ENCODE measurements at places on chromosomes 7 and 10.

DNA sequence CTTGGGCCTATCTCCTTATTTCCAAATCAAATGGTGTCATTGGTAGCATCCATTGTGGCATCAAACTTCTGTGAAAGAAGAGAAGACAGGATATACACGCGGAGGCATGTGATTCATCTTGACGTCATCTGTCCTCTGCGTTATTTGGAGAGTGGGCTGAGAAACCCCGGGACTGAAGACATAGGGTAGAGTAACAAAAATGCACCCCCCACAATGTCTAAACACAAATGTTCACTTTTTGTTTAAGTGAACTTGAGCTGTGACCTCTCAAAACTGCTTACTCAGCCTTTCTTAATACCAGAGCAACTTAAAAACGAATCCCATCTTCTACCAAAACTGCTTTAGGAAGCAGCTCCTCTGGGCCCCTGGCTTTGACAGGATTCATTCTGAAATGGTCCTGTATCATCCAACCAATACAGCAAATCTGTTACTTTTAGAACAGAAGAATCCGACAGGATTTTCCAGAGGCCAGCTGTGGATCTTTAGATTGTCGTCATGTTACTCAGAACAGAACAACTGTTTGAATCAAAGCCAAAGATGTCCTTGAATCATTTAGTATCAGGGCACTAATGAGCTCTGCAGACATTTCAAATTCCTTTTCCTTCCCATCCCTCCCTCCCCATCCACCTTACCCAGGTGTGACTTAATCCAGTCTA lies 438.1 kb downstream of the SUGCT start:
- DNase-seq = no peak

DNA sequence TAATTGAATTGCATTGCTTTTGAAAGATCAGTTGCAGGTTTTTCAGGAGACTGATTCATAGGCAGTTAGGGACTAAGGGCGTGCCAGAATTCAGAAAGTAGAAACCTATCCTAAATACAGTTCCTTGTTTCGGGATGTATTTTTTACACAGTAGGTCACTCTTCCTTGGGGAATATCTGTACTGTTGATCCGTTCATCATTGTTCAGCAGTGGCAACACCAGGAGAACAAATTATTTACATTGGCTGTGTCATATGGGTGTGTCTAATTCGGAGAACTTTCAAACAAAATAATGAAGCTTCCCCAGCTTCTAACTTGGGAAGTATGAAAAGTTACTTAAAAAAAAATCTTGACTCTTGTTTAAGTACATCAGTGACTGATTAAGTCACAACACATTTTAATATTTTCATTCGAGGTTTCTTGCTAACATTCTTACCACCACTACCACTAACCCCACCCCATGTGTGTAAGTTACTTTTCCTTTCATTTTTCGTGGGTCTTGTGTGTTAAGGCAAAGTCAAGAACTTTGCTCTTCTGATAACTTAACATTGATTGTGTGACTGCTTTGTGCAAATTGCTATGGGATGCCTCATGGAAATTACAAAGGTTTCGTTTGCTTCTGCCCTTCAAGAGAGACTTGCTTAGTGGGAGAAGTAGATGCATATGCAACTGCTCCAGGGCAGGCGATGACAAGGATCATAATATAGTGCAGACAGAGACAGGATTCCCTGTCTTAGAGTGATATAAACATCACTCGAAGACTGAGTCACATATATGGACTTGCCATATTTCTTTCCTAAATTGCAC lies 43.8 kb upstream of the RPA3 start:
- no peak for DNase-seq

- no peak for DNase-seq
Observed at GRCh38 chr10:109992485-109992884, 15.3 kb upstream of the ADD3 start.

DNA sequence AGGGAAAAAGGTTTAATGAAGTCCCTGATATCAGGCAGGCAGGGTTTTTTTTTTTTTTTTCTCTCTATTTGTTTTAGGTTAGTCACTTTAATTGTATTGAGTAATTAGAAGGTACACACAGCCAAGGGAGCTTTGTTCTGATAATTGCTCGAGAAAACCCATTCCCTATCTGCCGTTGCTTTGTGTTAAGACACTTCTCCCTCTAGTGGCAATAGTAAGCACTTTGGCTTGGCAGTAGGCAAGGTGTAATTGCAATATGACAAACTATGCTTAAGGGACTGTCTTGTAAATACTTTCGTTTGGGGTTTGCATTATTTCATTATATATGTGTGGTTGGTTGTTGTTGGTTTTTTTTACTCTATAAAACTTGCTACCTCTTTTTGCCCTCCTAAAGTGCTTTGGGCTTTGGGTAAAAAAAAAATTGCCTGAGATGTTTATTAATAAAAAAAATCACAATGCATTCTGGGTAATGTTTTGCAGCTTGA lies 113.4 kb downstream of the BTRC start:
- no peak for DNase-seq

- no peak for DNase-seq
Observed at GRCh38 chr7:143485500-143485899, 7.8 kb downstream of the TAS2R41 start.

DNA sequence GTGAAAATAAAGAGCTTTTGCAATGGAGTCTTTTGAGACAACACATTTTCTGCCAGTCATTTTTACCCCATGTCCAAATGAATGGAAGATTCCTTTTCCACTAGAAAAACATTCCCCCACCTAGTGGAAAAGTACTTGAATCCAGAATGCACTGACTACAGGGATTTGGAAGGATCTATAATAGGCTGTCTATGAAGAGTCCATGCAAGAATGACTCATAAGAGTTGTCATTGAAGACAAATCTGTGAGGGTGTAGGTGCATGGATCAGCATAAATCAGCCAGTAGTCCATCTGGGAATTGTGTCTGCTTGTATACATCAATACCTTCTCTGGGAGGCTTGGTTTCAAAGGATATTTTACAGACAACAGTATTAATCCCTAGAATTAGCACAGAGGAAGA lies 32.5 kb upstream of the TRUB1 start:
- no peak for DNase-seq

DNA sequence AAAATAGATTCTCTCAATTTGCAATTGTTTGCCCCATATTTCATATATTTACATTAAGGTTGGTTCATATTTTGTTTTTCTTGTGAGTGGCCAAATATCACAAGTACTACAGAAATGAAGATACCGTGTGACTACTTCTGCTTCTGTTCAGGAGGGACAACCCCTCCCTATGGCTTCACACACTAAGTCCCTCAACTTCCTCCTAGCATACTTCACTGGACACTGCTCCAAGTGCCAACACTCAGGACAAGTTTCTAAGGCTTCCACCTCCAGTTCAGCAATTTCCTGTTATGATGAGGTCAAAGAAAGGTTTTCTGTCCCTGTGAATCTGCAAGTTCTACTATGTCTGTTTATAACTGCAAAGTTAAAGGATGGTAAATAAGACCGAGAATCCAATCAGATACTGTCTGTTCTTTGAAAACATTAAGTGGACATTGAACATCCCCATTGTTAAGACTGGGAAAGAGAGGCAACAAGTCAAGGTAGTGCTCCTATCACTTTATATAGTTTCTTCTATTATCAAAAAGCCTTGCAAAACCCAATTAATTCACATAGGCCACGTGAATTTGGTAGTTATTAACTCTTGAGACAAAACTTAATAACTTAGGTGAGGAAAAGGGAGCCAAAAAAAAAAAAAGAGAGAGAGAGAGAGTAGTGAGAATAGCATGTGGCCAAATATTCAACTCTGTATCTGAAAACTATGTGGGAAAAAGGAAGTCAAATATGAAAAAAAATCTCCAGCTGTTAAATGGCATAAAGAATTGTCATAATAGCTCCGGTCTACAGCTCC lies 81.3 kb upstream of the DKK1 start:
- DNase-seq = no peak

DNA sequence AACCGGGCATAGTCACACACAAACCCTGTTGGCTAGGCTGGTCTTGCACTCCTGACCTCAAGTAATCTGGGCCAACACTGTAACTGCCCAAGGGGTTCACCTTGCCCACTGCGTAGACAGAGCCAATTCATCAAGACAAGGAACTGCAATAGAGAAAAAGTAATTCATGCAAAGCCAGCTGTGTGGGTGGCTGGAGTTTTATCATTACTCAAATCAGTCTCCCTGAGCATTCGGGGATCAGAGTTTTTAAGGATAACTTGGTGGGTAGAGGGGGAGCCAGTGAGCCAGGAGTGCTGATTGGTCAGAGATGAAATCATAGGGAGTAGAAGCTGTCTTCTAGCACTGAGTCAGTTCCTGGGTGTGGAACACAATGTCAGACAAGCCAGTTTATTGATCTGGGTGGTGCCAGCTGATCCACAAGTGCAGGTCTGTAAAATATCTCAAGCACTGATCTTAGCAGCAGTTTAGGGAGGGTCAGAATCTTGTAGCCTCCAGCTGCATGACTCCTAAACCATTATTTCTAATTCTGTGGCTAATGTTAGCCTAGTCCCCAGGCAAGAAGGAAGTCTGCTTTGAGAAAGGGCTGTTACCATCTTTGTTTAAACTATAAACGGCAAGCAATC lies 15.6 kb upstream of the FXYD4 start:
- DNase-seq = no peak

- DNase-seq = no peak
Observed at GRCh38 chr10:77555591-77556212, 81.9 kb downstream of the KCNMA1 start.

DNA sequence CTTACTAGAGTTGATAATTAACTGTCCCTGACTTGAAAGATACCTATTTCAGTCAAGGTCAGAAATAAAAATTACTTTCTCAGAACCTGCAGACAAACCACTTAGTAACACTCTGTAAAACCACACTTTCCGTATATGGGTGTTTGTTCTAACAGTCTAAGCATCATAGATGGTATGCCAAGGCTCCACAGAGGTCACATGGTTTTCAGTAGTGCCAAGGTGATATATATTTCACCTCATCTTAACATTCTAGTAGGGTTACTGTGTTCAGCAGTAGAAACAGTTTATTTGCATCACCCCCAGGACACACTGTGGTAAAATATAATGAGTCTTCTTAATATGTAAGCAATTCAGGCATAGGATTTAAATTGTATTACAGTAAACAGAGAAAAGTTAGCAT lies 61.5 kb downstream of the KCND2 start:
- DNase-seq = no peak

DNA sequence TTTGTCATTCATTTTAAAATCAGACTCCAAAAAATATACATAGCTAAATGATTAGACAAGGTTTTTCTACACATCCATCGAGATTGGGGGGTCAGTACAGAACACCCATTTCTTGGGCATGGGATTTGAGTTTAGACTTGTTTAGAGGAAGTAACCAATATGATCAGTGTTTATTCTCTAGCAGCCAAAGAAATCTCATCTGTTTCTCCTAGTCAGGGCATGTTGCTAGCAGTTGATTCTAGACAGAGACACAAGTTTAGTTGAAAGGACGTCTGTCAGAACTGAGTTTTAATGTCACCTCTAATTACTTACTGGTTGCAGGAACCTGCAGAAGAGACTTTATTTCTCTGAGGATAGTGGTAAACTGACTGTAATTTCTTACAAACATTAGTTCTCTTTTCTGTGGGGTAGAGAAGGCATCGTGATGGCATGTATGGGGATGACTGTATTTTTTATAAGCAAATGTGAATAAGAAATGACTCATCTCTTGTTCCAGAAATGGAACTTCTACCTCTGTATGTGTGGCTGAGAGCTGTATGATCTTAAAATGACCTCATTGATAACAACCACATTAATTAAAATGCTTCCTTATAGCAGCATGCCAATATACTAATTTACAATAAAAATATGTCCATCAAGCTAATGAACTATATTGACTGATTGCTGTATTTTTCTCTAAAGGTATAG lies 30.6 kb upstream of the RHOBTB1 start:
- DNase-seq = no peak

DNA sequence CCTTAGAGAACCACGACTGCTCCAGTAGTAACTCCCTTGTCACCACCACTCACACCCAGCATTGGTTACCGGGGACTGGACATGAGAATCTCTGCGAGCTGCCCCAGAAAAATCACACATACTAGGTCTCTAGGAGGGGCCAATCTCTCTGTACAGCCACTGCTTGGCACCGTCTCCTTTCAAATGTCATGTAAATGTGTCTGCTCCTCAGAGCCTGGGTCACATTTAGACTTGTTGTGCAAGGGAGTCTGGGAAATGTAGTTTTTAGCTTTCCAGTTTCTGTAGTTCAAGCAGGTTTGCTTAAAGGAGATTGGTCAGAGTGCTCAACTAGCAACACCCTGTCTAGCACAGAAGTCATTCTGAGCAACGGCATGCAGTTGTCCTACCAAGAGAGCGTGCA lies 60.0 kb downstream of the CHN2 start:
- DNase-seq = no peak

- no peak for DNase-seq
Observed at GRCh38 chr10:69718951-69719350, 82.8 kb upstream of the COL13A1 start.

GRCh38 chr7:12607134-12607533 lies 36.6 kb downstream of the SCIN start:
- DNase-seq = no peak

DNA sequence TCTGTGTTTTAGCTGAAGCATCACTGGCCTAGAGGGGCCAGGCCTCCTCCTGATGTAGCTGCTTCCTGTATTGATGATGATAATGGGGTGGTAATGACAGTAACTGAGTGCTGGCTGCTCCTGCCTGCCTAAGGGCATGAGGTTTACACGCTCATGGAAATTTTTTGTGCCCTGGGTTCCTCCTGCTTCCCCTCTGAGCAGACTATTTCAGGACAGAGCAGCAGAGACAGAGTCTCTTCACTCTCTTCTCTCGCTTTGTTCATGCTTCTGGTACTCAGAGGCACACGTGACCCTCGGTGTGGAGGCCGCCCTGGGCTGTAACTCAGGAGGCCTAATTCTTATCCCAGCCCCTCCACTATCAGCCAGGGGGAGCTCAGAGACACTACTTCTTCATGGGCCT lies 27.9 kb downstream of the LRRC20 start:
- no peak for DNase-seq

DNA sequence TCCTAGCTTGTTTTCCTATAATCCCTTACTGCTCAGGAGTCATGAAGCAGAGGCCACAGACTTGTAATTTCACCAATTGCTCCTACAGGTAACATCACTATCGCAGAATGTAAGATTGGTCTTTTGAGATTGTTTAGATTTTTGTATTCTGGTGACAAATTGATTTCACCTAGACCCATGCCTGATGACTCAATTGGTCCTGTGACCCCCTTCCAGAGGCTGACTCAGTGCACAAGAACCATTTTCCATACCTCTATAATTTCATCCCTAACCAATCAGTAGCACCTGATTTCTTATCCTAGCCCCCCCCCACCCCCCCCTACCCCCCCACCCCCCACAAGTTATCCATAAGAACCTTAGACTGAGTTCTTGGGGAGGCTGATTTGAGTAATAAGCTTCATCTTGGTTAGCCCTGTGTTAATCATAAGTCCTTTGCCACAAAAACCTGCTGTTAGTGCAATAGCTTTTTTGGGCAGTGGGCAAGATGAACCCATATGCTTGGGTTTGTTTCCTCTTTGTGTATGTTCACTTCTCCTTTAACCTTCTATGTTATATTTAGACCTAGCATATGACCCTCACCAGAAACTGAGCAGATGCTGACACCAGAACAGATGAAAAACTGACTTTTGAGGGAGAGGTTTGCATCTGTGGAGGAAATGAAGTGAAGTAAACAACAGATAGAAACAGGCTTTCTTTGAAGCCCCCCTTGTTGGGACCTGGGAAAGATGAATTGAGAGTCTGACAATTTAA lies 187.1 kb downstream of the KIF20B start:
- DNase-seq = no peak

GRCh38 chr10:77857272-77857671 lies 69.3 kb downstream of the DLG5 start:
- DNase-seq = no peak
